Mesenteric fat pad (tissue), 1 donor: ENCODE measurements at places on chromosomes 3 and 15.
A peak's percentile ranks its signal among the peaks of the same experiment; 100 is the strongest.

DNA sequence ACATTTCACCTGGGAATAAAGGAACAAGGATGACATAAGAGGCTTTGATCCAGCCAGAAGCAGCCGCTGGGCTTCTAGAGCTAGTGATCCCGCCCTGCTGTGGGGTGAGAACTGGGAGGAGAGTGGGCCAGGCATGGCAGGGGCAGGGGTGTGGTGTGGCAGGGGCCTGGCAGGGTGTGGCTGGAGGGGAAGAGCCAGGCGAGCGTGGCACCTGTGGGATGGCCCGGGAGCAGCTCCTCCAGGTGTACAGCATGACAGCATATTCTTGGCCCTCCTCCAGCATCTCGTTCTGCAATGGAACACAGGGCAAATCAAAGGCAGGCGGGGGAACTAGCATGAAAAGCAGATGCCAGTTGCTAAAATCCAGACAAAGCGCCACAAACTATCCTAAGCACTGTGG, 35.5 kb downstream of the CYFIP1 start:
- DNase-seq, result no peak

DNA sequence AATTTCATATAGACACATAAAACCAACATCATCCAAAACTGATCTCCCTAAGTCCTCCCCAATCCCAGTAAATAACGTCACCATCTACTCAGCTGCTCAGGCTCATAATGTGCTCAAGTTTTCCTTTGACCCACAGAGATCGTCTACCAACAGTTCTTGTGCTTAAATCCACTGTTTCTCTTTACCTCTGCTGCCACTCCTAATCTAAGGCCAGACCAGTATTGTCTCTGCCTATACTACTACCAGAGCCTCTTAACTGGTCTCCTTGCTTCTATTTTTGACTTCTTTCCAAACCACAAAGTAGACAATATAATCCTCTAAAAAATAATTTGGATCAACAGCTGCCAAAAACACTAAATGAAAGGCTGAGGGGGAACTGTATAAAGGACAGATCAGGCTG, 65.3 kb downstream of the CLASP2 start:
- no peak for DNase-seq

DNA sequence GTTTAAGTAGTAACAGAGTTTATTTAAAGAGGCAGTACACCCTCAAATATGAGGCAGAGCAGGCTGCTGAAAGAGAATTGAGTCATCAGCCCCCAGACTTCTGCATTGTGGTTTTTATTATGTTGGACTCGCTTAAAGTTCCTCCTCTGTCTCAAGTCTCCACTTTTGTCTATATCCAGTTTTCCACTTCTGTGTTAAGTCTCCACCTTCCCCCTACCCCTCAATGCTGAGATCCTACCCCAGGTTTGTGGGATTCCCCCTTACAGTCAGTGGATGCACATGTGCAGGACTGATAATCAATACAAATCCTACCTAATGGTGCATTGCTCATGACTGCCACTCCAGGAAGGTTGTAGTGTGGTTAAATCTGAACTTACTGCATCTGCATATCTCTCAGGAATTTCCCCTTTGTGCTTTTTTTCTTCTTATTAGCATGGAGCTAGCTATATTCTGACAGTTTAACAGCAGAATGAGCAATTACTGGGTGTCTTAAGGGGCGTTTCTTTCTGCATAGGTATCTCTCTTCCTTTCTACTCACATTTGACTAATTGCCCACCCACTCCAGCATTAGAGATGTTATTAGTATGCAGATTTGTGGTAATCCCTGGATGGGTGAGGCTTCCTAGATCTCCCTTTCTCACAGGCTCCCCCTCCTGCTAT, 11.9 kb upstream of the CD200R1L start:
- no peak for DNase-seq

DNA sequence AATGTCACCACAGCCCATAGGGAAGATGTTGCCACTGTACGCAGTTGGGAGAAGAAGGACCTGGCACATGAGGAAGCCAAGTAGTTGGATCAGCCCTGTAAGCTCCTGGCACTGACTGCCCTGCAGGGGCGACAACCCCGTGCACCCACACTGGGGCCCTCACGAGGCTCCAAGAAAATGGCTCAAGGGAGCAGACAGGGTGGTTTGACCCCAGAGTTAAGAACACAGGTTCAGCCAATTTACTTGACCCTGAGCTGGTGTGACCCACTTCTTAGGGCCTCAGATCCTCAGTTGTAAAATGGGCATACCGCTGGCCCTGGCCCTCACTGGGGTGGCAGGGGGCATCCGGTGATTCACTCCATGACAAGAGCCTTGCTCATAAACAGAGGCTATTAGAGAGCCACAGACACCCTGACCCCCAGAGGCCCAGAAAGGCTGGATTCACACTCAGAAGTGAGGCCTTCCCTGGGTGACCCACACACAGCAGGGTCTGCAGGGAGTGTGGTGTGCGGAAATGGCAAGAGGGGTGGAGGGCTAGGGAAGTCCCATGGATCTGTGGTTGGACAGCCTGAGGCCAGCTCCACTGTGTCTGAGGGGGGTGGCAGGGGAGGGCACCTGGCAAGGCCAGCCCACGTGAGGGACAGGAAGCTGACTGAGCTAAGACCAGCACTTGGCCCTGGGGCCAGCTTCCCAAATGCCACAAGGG, 1.7 kb upstream of the HHATL start:
- DNase-seq, result peak; percentile 85

DNA sequence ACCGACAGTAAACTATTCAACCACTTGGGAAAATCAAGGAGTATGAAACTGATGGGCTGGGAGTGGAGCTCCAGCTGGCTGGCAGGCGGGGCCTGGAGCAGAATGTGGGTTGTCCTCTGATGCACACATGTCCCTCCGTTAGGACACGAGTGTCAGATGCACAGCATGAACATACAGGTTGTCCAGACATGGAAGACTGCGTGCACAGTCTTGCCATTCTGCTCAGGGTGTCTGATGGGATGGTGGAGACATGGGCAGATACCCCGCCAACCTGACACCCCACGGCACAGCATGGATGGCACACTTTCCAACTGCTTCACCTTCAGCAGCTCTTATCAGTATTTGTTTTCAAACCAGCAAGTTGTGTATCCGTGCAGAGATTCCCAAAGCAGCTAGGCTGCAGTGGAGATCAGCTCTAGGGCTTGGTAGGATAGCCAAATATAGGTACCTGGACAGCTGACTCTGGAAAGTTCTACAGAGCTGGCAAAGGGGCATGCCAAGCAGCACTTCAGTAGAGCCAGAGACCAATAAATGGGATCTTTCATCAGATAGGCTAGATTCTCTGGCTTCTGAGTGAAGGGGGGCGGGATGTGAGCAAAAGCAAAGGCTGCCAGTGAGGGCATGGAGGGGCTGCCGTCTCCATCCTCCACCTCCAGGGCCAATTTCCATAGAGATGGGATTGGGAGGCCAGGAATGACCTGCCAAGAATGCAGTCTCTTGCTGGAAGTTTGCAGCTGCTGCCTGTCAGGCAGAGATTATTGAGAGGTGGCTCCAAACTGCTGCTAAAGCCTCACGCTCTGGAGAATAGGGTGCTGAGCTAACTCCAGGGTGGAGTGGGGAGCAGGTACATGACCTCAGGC, 47.2 kb upstream of the KY start:
- DNase-seq, result no peak

GRCh38 chr3:23113455-23114171, 89.5 kb upstream of the UBE2E2 start:
- no peak for DNase-seq

- no peak for DNase-seq
Observed at GRCh38 chr3:130276203-130276803, 69.2 kb upstream of the COL6A5 start.

- no peak for DNase-seq
Observed at GRCh38 chr15:46708226-46708625, 1009.1 kb upstream of the SEMA6D start.

- DNase-seq, result no peak
Observed at GRCh38 chr3:32354362-32354778, 37.3 kb upstream of the CMTM7 start.

GRCh38 chr15:39666677-39667076, 85.8 kb downstream of the THBS1 start:
- DNase-seq, result no peak

- no peak for DNase-seq
Observed at GRCh38 chr3:185912929-185913901, 24.6 kb downstream of the TRA2B start.

GRCh38 chr15:99565049-99565298, 810 bp upstream of the MEF2A start:
- DNase-seq, result no peak

- no peak for DNase-seq
Observed at GRCh38 chr3:52062505-52062904, 6.1 kb upstream of the DUSP7 start.
